NCI-H1436 treated with DMSO at 0.1 percent for 48 hours (cell line): ENCODE measurements at places on chromosomes 7 and 10.

DNA sequence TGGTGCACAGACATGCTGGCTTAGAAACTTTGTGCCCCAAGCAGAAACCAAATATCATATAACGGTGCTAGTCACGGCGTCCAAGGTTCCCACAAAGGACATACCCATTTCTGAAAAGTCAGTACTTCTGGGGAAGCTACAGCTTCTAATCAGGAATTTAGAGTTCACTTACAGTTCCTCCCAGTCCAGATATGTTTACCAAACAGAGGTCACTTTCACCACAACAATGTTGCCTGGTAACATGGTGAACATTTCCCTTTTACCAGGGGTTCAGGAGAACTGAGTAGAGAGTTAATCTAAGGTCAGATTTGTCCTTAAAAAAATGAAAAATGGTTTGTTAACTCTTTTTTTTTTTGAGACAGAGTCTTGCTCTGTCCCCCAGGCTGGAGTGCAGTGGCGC is 265.9 kb upstream of the MKLN1 start:
- no peak for DNase-seq

- DNase-seq = no peak
Measured at GRCh38 chr10:88670497-88670896, 6.3 kb downstream of the LIPF start.

GRCh38 chr7:90777041-90777440 is 180.9 kb downstream of the CDK14 start:
- no peak for DNase-seq

DNA sequence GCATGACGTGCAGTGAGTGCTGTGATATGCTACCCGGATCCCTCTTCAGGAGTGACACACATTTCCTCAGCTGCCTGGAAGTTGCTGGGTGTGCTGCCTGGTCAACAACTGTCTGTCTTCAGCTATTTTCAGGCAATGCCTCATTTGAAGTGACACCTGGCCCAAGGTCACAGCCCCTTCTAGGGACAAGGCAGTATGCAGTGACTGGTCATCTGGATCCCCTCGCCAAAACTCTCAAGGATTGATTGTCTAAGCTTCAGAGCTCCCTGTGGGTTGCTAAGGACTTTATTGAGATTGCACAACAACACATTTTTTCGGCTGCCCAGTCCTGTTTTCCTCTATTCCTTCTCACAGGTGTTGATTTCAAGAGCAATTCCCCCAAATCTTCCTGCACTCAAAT is 108.8 kb downstream of the GNAI1 start:
- DNase-seq = no peak

GRCh38 chr7:135321556-135321955 is 87.9 kb downstream of the STRA8 start:
- no peak for DNase-seq

DNA sequence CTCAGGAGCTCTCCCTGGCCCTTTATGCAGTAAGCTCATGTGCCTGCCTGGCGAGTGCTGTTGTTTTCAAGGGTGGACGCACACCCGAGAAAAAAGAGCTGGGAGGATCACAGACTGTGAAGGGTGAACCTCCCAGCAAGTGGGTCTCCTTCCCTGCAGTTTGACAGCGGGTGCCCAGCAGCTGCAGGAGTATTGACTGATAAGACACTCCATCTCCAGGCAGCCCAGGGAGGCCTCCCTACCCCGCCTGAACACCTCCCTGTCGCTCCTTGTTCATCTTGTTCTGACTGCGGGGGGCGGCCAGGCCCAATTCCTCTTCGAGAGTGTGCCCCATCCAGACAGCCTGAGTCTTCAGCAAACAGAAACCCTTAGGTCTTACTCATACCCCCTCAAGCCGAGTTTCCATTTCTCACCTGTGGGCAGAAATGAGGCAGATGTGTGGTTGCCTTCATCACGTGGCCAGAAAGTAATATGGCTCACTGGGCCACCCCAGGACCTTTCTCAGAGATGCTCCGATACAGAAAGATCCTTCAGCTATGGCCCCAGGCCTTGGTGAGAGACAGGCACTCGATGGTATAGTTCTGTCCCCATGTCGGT is 17.2 kb downstream of the MDH2 start:
- DNase-seq = no peak

DNA sequence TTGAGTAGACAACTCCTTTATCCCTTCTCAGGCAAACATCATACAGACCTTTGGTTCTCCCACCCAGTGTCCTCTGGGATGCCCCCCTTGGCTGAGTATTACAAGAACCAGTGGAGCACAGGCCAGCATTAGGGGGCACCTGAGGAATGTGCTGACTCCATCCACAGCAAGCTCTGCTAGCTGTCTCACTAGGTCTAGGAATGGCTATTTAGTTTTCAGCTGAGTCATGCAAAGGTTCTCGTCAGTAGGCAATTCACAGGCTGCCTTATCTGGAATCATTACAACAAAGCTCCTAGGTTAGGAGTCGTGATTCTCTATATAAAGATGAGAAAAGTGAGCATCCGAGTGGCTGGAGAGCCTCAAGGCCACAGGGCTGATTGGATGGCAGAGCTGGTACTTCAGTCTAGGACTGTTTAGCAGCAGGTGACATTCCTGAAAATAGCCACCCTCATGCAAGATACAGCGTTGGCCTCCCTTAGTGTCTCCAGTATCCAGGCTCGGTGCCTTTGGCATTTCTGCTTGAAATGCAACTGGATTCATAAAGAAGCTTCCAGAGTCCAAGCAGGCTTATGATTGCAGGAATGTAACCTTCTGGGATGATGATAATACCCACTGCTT is 75.8 kb downstream of the CDCA7L start:
- no peak for DNase-seq

GRCh38 chr10:52020702-52021101 is 293.4 kb upstream of the DKK1 start:
- DNase-seq = no peak

DNA sequence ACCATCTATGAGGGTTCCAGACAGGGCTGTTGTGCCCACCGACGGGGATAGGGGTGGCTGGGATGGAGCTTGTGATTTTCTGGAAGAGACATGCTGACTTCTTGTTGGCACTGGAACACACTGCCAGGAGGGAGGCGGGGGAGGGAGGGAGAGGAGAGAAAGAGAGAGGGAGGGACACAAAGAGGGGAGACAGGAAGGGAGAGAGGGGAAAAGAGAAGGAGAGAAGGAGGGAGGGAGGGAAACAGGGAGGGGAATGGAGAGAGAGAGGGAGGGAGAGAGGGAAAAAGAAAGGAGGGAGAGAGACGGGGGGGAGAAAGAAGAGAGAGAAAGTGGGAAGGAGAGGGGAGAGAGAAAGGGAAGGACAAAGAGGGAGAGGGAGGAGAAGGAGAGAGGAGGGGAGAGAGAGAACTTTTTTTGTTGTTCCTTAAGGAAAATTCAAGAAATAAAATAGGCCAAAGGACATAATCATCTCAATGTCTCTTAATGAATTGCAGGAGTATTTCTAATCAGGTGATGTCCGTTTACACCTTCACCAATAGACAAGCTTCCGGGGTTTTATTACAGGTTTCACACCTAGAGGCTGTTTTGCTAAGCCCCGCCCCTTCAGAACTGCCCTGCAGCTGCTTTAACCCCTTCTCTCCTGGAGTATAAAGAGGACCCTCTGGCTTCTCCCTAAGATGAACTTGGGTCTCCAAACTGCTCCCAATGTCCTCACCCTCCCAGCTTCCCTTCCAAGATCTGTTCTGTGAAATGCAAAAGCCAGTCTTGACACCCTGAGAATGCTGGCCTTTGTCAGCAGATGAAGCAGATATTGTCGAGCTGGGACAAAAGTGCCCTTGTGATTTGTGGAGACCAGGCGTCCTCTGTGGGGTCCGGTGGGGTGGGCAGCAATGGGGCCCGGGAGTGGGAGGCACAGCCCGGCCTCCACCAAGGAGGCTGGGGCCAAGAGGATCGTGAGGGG is 82.0 kb upstream of the GTF2IRD1 start:
- DNase-seq = no peak

DNA sequence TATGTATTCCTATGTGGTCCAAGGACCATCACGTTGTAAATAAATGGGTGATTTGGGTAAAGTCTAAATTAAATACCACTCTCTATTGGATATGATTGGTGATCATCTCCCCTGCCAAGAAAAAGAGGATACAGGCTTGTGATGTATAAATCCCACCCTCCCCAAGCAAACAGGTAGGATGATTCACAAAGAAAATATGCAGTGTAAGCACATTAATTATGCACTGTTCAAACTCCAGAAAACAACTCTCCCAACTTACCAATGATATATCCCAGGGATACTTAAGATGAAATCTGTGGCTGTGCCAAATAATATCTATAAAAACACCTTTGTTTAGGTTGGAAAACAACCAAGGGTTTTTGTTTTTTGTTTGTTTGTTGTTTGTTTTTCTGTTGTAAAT is 795.9 kb downstream of the XPNPEP1 start:
- no peak for DNase-seq

- no peak for DNase-seq
Measured at GRCh38 chr10:70418229-70418628, 14.3 kb downstream of the EIF4EBP2 start.

DNA sequence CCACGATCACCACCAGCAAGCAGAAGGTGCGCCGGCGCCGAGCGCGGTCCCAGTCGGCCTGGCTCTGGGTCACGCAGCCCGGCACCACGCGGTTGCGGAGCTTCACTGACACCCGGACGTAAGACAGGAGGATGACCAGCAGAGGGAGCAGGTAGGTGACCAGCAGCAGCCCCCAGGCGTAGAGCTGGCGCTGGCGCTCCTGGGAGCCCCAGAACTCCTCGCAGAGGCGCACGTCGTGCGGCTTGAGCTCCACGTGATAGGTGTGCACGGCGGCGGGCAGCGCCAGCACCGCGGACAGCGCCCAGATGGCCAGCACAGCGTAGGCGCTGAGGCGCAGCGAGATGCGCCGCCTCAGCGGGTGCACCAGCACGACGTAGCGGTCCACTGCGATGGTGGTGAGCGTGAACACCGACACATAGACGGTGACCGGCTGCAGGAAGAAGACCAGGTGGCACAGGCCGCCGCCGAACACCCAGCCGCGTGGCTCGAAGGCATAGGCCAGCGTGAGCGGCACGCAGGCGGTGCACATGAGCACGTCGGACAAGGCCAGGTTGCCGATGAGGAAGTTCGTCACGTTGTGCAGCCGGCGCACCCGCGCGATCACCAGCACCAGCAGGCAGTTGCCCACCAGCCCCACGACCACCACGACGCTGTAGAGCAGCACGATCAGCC is 920 bp downstream of the PRLHR start:
- no peak for DNase-seq

GRCh38 chr10:13143766-13144165 is 17.6 kb upstream of the MCM10 start:
- no peak for DNase-seq

DNA sequence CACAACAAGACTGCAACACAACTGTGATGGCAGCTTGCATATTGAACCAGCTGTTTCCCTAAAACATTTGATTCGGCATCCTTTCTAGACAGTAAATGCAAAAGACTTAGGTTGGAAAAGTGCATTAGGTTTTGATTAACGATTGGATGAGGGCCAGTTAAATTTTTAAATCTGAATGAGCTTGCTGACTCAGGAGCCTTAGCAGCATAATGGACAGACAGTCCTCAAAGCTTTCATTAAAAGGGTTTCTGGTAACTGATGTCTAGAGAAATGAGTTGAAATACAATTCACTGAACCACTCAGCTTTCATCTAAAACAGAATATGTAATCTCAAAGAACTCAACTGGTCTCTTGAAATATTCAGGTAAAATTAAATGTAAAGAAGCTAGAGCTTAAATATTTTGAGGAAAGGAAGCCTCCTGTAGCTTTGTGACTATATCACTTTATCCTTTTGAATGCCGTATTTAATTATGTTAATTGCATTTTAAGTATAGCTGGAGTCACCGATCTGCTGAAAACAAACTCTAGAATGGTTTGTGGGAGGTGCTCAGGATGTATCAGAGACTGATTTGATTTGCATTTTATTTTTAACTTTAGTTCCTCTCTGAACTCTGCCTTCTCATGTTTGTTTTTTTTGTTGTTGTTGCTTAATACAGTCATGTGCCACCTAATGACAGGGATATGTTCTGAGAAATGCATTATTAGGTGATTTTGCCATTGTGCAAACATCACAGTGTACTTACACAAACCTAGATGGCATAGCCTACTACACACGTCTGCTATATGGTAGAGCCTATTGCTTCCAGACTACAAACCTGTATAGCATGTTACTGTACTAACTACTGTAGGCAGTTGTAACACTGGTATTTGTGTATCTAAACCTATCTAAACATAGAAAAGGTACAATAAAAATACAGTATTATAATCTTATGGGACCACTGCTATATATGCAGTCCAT is 29.2 kb upstream of the ATRNL1 start:
- DNase-seq = peak; percentile 52

GRCh38 chr7:11699666-11700065 is 132.3 kb downstream of the THSD7A start:
- DNase-seq = no peak

GRCh38 chr7:96316949-96317348 is 4.9 kb downstream of the SLC25A13 start:
- no peak for DNase-seq

DNA sequence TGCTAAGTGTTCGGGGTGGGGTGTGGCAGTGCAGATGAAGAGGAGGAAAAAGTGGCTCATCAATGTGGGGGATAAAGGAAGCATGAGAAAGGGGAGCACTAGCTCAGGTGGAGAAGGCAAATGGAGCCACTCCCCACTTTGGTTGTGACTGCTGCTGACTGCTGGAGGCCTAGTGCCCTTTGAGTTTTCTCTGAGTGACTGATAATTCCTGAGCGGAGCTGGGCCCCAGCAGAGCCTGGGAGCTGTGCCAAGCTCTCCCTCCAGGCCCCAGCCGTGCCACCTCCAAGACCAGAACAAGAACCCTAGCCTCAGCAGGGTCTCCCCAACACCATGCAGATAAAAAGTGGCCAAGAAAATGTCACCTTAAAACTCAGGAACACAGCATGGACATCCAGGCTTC is 9.7 kb upstream of the RASSF4 start:
- DNase-seq = no peak

- DNase-seq = peak; percentile 87
Measured at GRCh38 chr7:1418505-1419309, 40.6 kb downstream of the MICALL2 start.

DNA sequence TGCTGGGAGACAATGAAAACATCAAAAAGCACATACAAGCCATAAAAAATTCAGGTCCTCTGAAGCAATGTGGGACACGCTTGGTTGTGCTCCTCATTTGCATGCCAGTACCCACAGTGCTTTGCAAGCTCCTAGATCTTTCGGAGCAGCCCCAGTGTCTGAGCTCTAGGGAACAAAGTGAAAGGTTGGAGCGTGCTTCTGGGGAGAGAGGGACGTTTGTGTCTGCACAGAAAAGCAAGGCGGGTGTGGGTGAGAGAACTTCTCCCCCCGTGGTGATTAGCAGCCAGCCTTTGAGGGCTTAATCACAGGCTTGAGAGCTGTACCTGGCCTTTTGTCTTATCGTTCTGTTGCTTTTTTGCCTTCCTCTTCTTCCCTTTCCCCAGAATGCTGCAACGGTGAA is 76.7 kb upstream of the HABP2 start:
- DNase-seq = no peak

GRCh38 chr10:19977097-19977521 is 160.9 kb downstream of the PLXDC2 start:
- no peak for DNase-seq

- no peak for DNase-seq
Measured at GRCh38 chr7:137987968-137988367, 13.9 kb downstream of the CREB3L2 start.

GRCh38 chr10:132698761-132699391 is 87.1 kb downstream of the NKX6-2 start:
- DNase-seq = no peak

GRCh38 chr10:22338931-22339330 is 6.4 kb upstream of the SPAG6 start:
- DNase-seq = no peak
